Karpas-422 (cell line): ENCODE measurements at places on chromosomes 2 and 18.

GRCh38 chr18:1751249-1751648 is 820.1 kb downstream of the METTL4 start:
- DNase-seq: no peak

- no peak for DNase-seq
Measured at GRCh38 chr2:211405036-211405435, 848.6 kb downstream of the CPS1 start.

GRCh38 chr2:118221536-118222272 is 133.4 kb downstream of the INSIG2 start:
- peak; percentile 83 for DNase-seq

DNA sequence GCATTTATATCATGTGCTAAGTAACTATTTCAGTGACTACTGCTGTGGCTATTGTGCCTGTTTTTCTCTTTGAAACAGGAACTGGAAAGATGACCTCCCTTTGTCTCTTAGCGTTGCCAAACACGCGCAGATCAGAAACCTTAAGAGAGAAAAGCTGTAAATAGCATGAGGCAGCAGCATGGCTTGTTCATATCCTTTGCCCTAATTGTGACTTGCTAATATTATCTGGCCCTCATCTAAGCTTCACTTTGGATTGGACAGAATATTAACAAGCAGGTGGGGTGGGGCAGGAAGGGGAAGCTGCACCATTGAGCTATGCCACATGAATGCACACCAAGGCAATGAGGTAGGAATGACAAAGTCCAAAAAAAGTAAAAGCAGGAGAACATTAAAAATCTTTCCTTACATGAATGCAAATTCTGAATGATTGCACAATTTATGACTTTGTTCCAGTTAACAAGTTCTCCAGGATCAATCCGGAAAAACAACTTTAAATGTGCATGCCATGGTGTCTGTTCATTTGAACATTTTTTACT is 128.4 kb downstream of the IRS1 start:
- DNase-seq: no peak

GRCh38 chr2:227884511-227884947 is 13.1 kb downstream of the DAW1 start:
- DNase-seq: peak; percentile 87

DNA sequence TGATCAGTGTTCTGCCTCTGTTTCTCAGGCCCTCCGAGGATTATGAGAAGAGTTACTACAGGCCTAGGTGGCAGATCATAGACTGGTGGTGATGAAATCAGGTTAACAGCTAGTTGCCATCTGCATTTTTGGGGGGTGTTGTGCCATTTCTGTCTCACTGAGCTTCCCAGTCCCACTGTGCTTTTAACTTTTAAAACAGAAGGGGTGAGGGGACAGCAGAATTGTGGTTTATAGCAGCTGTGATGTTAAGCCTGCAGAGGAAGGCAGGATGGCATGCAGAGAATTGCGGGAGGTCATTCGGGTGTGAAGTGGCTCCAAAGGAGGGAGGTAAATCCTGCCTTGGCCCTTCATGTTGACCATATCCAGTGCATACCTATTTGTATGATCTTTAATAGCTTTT is 5.0 kb downstream of the CAB39 start:
- DNase-seq: no peak

GRCh38 chr2:201432621-201433393 is 18.5 kb downstream of the TRAK2 start:
- DNase-seq: no peak

DNA sequence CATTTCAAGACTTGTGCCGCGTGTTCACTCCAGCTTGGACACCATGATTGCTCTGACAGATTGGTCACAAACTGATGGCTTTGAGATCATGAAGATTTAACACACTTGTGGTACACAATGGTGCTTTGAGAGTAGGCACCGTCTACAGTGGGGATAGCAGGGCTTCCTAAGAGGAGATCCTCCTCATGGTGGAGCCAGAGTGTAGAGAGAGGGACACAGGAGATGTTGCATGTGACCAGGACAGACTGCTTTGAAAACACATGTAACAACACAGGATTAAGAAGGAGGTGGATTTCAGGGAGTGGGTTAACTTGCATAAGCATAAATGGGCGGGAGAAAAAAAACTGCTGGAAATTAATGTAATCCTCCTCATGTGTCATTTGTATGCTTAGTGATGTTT is 95.7 kb upstream of the LINC00305 start:
- DNase-seq: no peak

DNA sequence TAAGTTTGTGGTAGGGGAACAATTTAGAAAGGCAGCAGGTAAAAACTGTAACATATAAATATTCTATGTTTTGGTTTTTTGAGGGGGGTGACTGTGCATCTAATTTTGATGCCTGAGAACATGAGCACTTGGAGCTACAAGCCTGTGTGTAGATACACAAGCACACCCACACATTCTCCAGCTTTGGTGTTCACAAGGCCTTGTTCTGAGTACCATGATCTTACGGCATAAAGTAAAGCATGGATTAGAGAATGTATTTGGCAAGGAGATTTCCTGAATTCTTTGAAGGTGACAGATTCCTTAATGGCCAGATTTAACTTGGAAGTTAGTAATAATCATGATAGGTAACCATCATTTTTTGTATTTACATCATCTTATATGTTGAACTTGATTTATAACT is 42.7 kb downstream of the MAP3K20 start:
- DNase-seq: no peak

DNA sequence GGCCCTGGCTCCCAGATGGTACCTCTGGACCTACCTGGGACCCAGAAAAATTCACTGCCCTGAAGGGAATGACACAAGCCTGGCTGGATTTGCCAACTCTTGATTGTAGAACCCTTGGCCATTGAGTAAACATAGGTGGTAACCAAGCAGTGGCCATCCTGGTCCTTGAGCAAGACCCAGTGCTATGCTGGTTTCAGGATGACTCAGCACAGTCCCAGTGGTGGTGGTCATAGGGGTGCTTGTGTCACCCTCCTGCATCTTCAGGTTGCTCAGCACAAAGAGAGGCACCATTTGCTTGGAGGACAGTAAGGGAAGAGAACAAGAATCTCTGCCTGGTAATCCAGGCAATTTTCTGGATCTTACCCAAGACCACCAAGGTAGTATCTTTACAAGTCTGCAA is 52.9 kb downstream of the UPP2 start:
- no peak for DNase-seq

DNA sequence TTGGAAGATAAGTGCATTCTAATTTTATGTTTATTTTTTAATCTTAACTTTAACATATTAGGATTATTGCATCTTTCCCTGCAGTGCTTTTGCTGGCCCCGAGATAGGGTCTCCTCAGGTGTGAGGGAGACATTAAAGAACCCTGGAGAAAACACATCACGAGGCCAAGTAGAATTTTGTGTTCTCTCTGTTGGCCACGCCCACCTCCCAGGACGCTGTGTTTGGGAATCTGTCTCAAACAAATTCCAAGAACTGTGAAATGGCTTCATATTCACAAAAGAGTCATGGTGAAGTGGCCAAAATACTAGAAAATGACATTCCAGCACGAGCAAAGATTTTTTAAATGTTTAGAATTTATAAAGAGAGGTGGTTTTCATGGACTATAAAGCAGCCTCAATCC is 27.3 kb downstream of the RNF144A start:
- DNase-seq: no peak

GRCh38 chr2:202094426-202094986 is 21.5 kb downstream of the KIAA2012 start:
- no peak for DNase-seq

- no peak for DNase-seq
Measured at GRCh38 chr2:6748406-6749067, 117.2 kb downstream of the CMPK2 start.

- DNase-seq: no peak
Measured at GRCh38 chr2:174340400-174341292, 5.9 kb downstream of the SP9 start.

DNA sequence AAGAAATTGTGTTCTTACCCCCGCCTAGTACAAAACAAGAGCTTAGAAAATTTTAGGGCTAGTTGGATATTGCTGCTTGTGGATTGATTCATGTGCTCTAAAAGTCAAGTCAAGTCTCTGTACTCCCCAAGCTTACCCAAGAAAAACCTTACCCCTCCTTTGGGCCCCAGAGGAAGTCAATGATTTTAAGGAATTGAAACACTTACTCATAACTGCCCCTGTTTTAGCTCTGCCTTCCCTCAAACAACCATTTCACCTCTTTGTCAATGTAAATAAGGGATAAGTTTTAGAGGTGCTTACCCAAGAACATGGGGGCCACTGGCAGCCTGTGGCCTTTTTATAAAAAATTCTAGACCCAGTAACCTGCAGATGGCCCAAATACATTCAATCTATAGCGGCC is 136.6 kb upstream of the RMP24 start:
- DNase-seq: peak; percentile 74

GRCh38 chr2:95728878-95729596 is 137.2 kb downstream of the TRIM43 start:
- DNase-seq: peak; percentile 81

GRCh38 chr2:8500124-8501054 is 181.5 kb upstream of the ID2 start:
- no peak for DNase-seq

DNA sequence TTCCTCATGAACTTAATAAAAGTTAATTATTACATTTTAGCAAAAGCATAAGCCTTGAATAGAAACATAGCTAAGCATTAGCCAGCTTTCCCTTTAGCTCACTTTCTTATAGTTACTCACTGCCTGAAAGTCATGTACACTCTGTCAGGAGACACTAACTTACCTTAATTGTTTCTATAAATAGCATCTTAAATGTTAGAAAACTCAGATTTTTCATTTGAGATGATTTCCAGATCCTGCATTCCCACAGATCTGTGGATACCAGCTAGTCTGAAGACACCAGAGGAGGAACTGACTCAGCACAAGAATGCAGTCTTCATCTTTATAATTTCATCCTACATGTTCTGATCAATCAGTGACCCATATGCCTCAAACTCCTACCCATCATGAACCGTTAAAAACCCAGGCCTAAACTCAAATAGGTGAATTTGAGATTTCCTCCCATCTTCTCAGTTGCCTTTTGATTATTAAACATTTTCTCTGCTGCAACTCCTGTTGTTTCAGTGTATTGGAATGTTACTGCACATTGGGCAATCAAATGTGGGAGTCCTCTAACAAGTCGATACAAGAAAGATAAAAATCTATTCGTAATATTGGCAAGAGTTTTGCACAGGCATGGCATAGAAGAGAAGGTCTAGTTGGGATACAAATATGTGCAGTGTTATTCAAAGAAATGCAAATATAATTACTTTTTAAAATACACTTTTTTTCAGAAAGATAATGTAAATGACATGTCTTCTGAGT is 857.4 kb upstream of the CDH2 start:
- no peak for DNase-seq
